ENCODE measurements at places on chromosomes 3 and 15. TPM values are rescaled to one million over a fixed set of nuclear protein-coding genes. Genes with fewer than 3 reads are reported as not detected.

ZNF662 gene
- 1.2 TPM for total RNA-seq

ZCWPW2 gene
- total RNA-seq = 0.78 TPM

ACTC1 gene
- total RNA-seq = not detected

SLC22A14 gene
- 0.57 TPM for total RNA-seq

GRAMD1C gene
- total RNA-seq = 1.0 TPM

GPR171 gene
- not detected for total RNA-seq

CSPG5 gene
- 0.36 TPM for total RNA-seq

C2CD4A gene
- total RNA-seq = 3.0 TPM

TRH gene
- total RNA-seq = not detected

ISLR2 gene
- under 0.01 TPM for total RNA-seq

RLBP1 gene
- 0.28 TPM for total RNA-seq

MNS1 gene
- total RNA-seq = not detected

LRRC15 gene
- not detected for total RNA-seq

CTXN2 gene
- not detected for total RNA-seq

KLHL25 gene
- 3.4 TPM for total RNA-seq

COL7A1 gene
- total RNA-seq = 420 TPM

SENP7 gene
- total RNA-seq = 10.9 TPM

IMPG2 gene
- total RNA-seq = 0.14 TPM

PCSK6 gene
- total RNA-seq = 11.6 TPM

ACTR8 gene
- total RNA-seq = 21.9 TPM

XIRP1 gene
- total RNA-seq = not detected

TEX55 gene
- not detected for total RNA-seq

PCYT1A gene
- 60.1 TPM for total RNA-seq

CLDND1 gene
- total RNA-seq = 180 TPM

TJP1 gene
- total RNA-seq = 98.8 TPM

FGF12 gene
- total RNA-seq = 0.14 TPM

PLA2G4D gene
- 0.07 TPM for total RNA-seq

CFAP44 gene
- 5.5 TPM for total RNA-seq

GNAT1 gene
- not detected for total RNA-seq

KBTBD13 gene
- total RNA-seq = not detected

LEKR1 gene
- 0.68 TPM for total RNA-seq

TIMP4 gene
- total RNA-seq = 1.4 TPM
